ENCODE measurements at places on chromosomes 2 and 18. TPM values are rescaled to one million over a fixed set of nuclear protein-coding genes. Genes with fewer than 3 reads are reported as not detected.

The PPP4R1 gene
- 16.9 TPM for polyA plus RNA-seq

The DOCK10 gene
- 26.0 TPM for polyA plus RNA-seq

The UGT1A5 gene
- polyA plus RNA-seq: not detected

The TNFAIP6 gene
- polyA plus RNA-seq: not detected

The PPM1G gene
- polyA plus RNA-seq: 99.4 TPM

The KLHL14 gene
- not detected for polyA plus RNA-seq

The RUFY4 gene
- 0.16 TPM for polyA plus RNA-seq

The CPO gene
- polyA plus RNA-seq: not detected

The VWC2L gene
- not detected for polyA plus RNA-seq

The CHAC2 gene
- polyA plus RNA-seq: 4.9 TPM

The RALB gene
- 50.4 TPM for polyA plus RNA-seq

The ZNF804A gene
- 0.05 TPM for polyA plus RNA-seq

The MAP2 gene
- not detected for polyA plus RNA-seq

The SERPINB11 gene
- polyA plus RNA-seq: not detected

The UNC50 gene
- polyA plus RNA-seq: 48.8 TPM

The PAIP2B gene
- polyA plus RNA-seq: 1.7 TPM

The SH2D6 gene
- polyA plus RNA-seq: not detected

The RMND5A gene
- 11.0 TPM for polyA plus RNA-seq

The GNAL gene
- 0.20 TPM for polyA plus RNA-seq

The SCYGR4 gene
- polyA plus RNA-seq: not detected

The KANSL3 gene
- 17.0 TPM for polyA plus RNA-seq

The GPR45 gene
- not detected for polyA plus RNA-seq

The EGR4 gene
- polyA plus RNA-seq: not detected

The PRKD3 gene
- 22.5 TPM for polyA plus RNA-seq

The PLCL1 gene
- 5.5 TPM for polyA plus RNA-seq

The FAHD2A gene
- 16.9 TPM for polyA plus RNA-seq

The CCBE1 gene
- polyA plus RNA-seq: not detected

The MYL1 gene
- not detected for polyA plus RNA-seq
